Tibial nerve (tissue), 4 donors: ENCODE measurements at places on chromosomes 12 and 14. TPM values are rescaled to one million over a fixed set of nuclear protein-coding genes. Genes with fewer than 3 reads are reported as not detected.

- H3K27me3 ChIP-seq: no peaks in the 10 kb centered on the region
- H3K4me3 ChIP-seq: no peak overlapping the region
- no peaks in the 10 kb centered on the region for H3K36me3 ChIP-seq
- no peak for DNase-seq
These were observed 958.4 kb downstream of the SLC6A15 start for GRCh38 chr12:83954071-83954789.

- no peak overlapping the region for H3K4me3 ChIP-seq
- H3K27me3 ChIP-seq: no peaks in the 10 kb centered on the region
- peaks cover 30% of the 10 kb centered on the region for H3K36me3 ChIP-seq
- no peaks in the 10 kb centered on the region for H3K4me1 ChIP-seq
These were observed 60.3 kb downstream of the PPHLN1 start for GRCh38 chr12:42386308-42386707.

DNA sequence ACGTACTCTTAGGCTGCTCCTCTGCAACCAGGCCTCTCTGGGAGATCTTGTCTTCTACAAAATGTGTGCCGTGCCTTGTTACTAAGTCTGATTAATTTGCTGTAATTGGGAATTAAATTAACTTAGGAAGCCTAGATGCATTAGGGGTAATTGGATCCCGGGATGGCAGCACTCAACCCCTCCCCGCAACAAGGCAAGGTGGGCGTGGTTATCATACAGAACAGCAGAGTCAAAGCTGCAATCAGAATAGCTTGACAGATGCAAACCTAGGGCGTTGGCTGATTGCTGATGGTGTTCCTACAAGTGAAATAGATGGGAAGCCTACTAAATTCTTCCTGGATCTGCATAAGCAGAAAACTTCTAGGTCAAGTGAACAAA lies 34.5 kb upstream of the NFYB start:
- no peaks in the 10 kb centered on the region for H3K27me3 ChIP-seq
- DNase-seq: no peak
- peaks cover under 1% of the 10 kb centered on the region for H3K4me1 ChIP-seq
- H3K27ac ChIP-seq: no peak overlapping the region
- no peak overlapping the region for H3K4me3 ChIP-seq

Gene TESPA1
- 2.8 TPM for total RNA-seq

- H3K4me3 ChIP-seq: no peak overlapping the region
- DNase-seq: no peak
- no peaks in the 10 kb centered on the region for H3K36me3 ChIP-seq
- no peaks in the 10 kb centered on the region for H3K27me3 ChIP-seq
These were observed 11.2 kb downstream of the TTC7B start for GRCh38 chr14:90805084-90805391.

Gene MRPS35
- total RNA-seq: 103 TPM

GRCh38 chr12:90023207-90023900 lies 314.7 kb upstream of the ATP2B1 start:
- no peaks in the 10 kb centered on the region for H3K36me3 ChIP-seq
- H3K27me3 ChIP-seq: no peaks in the 10 kb centered on the region
- no peak overlapping the region for H3K27ac ChIP-seq
- H3K4me1 ChIP-seq: no peaks in the 10 kb centered on the region

DNA sequence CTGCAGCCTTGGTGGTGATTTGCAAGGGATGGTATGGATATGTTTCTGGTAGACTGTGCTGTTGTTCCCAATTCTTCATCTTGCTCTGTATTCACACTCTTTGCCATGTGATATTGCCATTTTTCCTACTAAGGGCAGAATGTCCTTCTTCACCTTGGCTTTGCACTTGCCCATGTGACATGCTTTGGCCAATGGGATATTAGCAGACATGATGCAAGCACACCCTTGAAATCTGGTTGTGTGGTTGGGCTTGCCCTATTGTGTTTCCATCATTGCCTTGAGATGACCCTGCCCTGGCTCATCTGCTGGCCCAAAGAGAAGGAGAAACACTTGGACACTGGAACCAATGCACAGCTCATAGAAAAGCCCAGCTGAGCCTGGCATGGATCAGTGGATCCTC lies 110.3 kb downstream of the AACS start:
- no peak for DNase-seq
- peaks cover 5% of the 10 kb centered on the region for H3K27me3 ChIP-seq
- no peak overlapping the region for H3K27ac ChIP-seq
- H3K4me1 ChIP-seq: no peaks in the 10 kb centered on the region
- no peak overlapping the region for H3K4me3 ChIP-seq

GRCh38 chr12:52513736-52514135 lies 6.5 kb downstream of the KRT5 start:
- no peak overlapping the region for H3K27ac ChIP-seq
- H3K4me3 ChIP-seq: no peak overlapping the region

GRCh38 chr12:108315486-108316105 lies 23.5 kb downstream of the CMKLR1 start:
- peak overlapping the region; percentile 77 for H3K27ac ChIP-seq
- no peaks in the 10 kb centered on the region for H3K36me3 ChIP-seq
- no peak overlapping the region for H3K4me3 ChIP-seq

GRCh38 chr14:76827696-76828296 lies 1.6 kb downstream of the LRRC74A start:
- no peaks in the 10 kb centered on the region for H3K36me3 ChIP-seq
- peak overlapping the region; percentile 75 for H3K27ac ChIP-seq
- H3K27me3 ChIP-seq: no peaks in the 10 kb centered on the region
- no peak overlapping the region for H3K4me3 ChIP-seq

GRCh38 chr12:131441060-131441396 lies 269.9 kb upstream of the SFSWAP start:
- H3K4me3 ChIP-seq: no peak overlapping the region

DNA sequence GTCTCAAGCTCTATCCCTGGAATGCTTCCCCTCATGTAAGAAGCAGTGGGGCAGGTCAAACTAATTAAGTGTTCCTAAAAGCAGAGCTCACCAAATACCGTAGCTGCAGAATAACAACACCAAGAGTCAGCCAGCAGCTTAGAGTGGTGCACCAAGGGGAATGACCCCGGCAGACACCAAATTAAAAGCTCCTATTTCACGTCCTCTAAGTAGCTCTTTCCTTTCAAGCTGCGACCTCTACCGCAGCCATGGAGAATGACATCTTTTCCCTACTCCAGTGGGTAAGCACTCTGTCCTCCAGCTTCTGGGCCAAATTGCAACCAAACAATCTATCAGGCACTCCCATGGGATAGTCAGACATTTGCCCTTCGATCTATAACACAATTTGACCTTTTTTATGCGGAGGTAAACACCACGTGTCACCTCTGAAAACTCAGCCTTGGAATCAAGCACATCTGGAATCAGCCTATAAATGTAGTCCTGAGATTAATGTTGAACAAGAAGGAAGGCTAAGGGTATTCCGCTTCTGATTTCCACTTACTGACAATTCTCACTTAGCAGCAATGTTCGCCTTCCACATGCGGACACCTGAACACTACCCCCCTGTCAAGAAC lies 67.6 kb upstream of the CDKN3 start:
- no peak overlapping the region for H3K27ac ChIP-seq
- no peaks in the 10 kb centered on the region for H3K36me3 ChIP-seq
- H3K4me1 ChIP-seq: no peaks in the 10 kb centered on the region

Gene C3AR1
- 9.9 TPM for total RNA-seq

GRCh38 chr14:75449696-75450095 lies 21.9 kb downstream of the JDP2 start:
- no peaks in the 10 kb centered on the region for H3K36me3 ChIP-seq
- H3K27ac ChIP-seq: no peak overlapping the region
- no peak overlapping the region for H3K4me3 ChIP-seq

GRCh38 chr12:46107591-46107990 lies 117.2 kb upstream of the SCAF11 start:
- DNase-seq: no peak
- no peak overlapping the region for H3K4me3 ChIP-seq
- H3K36me3 ChIP-seq: no peaks in the 10 kb centered on the region
- H3K4me1 ChIP-seq: no peaks in the 10 kb centered on the region

Gene GOLGA5
- 30.3 TPM for total RNA-seq

Gene KRT81
- not detected for total RNA-seq

Gene SDSL
- total RNA-seq: 3.0 TPM

DNA sequence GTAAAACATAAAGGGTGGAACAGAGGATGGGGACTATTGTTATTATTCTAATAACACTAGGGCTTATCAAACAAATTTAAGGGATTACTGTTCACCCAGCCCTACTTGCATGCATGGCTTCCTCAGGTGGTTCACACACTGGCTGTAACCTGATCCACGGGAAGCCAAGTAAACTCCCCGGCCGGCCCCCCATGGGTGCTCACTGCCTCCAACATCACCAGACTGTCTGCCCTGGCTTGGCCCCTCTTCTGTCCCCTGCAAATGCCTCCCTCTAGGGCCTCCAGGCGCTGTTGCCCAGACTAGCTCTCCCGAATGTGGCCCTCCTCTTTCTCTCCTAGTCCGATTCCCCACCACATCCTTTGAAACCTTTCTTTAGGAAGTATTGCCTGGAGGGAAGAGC lies 18.6 kb downstream of the FAIM2 start:
- no peaks in the 10 kb centered on the region for H3K27me3 ChIP-seq
- DNase-seq: no peak
- H3K4me1 ChIP-seq: no peaks in the 10 kb centered on the region
- H3K27ac ChIP-seq: no peak overlapping the region
- H3K4me3 ChIP-seq: no peak overlapping the region
- no peaks in the 10 kb centered on the region for H3K36me3 ChIP-seq

GRCh38 chr14:71720978-71721624 lies 211.1 kb upstream of the RGS6 start:
- H3K4me1 ChIP-seq: no peaks in the 10 kb centered on the region
- no peak for DNase-seq
- H3K27me3 ChIP-seq: no peaks in the 10 kb centered on the region
- no peak overlapping the region for H3K27ac ChIP-seq

- peaks cover 8% of the 10 kb centered on the region for H3K4me1 ChIP-seq
- H3K27ac ChIP-seq: no peak overlapping the region
- no peak for DNase-seq
- peaks cover 42% of the 10 kb centered on the region for H3K36me3 ChIP-seq
- H3K27me3 ChIP-seq: no peaks in the 10 kb centered on the region
- H3K4me3 ChIP-seq: no peak overlapping the region
These were observed 2.5 kb downstream of the PGAM5 start for GRCh38 chr12:132713123-132713522.

GRCh38 chr14:90577661-90578282 lies 180.9 kb downstream of the CALM1 start:
- H3K4me3 ChIP-seq: no peak overlapping the region
- peaks cover 54% of the 10 kb centered on the region for H3K36me3 ChIP-seq
- no peaks in the 10 kb centered on the region for H3K27me3 ChIP-seq
- H3K27ac ChIP-seq: no peak overlapping the region

Gene XRCC3
- total RNA-seq: 4.0 TPM

GRCh38 chr12:41769810-41770209 lies 374.9 kb downstream of the GXYLT1 start:
- DNase-seq: no peak
- no peaks in the 10 kb centered on the region for H3K27me3 ChIP-seq
- no peak overlapping the region for H3K27ac ChIP-seq
- H3K4me3 ChIP-seq: no peak overlapping the region
- no peaks in the 10 kb centered on the region for H3K4me1 ChIP-seq

GRCh38 chr14:68542346-68542745 lies 250.5 kb downstream of the ZFP36L1 start:
- no peaks in the 10 kb centered on the region for H3K27me3 ChIP-seq
- no peaks in the 10 kb centered on the region for H3K4me1 ChIP-seq
- H3K27ac ChIP-seq: no peak overlapping the region
- H3K4me3 ChIP-seq: no peak overlapping the region
- no peak for DNase-seq

DNA sequence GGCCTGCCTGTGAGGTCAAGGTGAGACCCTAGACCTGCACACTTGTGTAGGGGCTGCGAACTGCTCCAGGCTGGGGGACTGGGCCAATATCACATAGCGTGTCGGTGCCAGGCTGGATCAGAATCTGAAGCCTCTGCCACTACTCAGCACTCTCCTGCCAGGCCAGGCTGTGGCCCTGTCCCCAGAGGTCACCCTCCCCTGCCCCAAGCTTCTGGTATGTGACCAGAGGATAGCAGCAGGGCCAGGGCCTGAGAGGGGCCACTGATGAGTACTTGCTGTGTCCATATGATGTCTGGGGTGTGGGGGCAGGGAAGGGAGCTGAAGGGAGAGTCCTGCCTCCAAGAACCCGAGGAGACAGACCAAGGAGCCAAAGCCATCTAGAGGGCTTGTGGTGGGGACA lies 17.8 kb downstream of the ARL6IP4 start:
- no peaks in the 10 kb centered on the region for H3K27me3 ChIP-seq
- no peak overlapping the region for H3K27ac ChIP-seq
- H3K36me3 ChIP-seq: no peaks in the 10 kb centered on the region

DNA sequence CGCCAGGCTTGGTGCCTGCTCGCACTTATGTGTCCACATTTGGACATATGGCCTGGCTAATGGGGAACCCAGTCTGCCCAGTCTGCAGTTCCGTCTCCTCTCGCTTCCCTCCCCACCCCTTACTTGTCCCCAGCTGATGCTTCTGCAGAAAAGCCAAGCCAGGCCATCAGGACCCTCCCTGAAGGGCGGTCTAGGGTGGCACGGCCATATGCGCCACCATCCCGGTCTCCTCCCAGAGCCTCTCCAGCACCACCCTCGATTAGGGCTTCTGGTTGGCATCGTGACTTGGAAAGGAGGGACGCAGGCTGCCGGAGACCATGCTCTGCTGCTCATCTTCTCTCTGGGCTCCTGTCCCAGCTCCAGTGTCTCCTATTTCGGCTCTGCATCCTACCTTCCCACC lies 54.6 kb downstream of the CALM1 start:
- no peaks in the 10 kb centered on the region for H3K4me1 ChIP-seq
- no peaks in the 10 kb centered on the region for H3K36me3 ChIP-seq
- DNase-seq: no peak

GRCh38 chr14:90726656-90727055 lies 89.6 kb downstream of the TTC7B start:
- no peak overlapping the region for H3K27ac ChIP-seq
- H3K27me3 ChIP-seq: no peaks in the 10 kb centered on the region
- H3K4me3 ChIP-seq: no peak overlapping the region
- peaks cover 12% of the 10 kb centered on the region for H3K4me1 ChIP-seq
- H3K36me3 ChIP-seq: no peaks in the 10 kb centered on the region

GRCh38 chr14:58731465-58732293 lies 93.9 kb downstream of the DACT1 start:
- peak overlapping the region; percentile 44 for H3K27ac ChIP-seq
- no peaks in the 10 kb centered on the region for H3K27me3 ChIP-seq
- H3K4me3 ChIP-seq: no peak overlapping the region
- H3K4me1 ChIP-seq: peaks cover 18% of the 10 kb centered on the region

DNA sequence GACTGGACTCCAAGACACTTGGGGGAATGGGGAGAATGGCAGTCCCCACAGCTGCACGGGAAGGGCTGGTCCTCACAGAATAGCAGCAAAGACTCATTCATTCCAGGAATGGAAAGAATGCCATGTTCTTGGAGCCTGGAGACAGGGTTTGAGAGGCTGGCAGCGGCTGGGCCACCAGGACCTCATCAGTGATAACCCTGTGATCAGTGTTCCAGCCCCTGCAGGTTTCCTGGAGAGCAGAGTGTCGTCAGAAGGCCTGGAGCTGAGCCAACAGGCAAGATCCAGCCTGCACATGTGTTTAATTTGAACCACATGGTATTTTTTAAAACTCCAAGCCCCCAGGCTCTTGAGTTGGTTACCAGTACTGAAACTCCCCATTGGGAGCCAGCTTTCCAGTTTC lies 11.3 kb downstream of the BDKRB1 start:
- no peak overlapping the region for H3K4me3 ChIP-seq
- no peaks in the 10 kb centered on the region for H3K27me3 ChIP-seq
- H3K36me3 ChIP-seq: no peaks in the 10 kb centered on the region
- no peak overlapping the region for H3K27ac ChIP-seq
